Stimulated activated CD8-positive, alpha-beta memory T cell treated with anti-CD3 and anti-CD28 coated beads, Interleukin-12 subunit alpha, Interleukin-12 subunit beta, amount 100 ng/mL, for 4 hours (primary cell): ENCODE measurements at places on chromosomes 7 and 10.

DNA sequence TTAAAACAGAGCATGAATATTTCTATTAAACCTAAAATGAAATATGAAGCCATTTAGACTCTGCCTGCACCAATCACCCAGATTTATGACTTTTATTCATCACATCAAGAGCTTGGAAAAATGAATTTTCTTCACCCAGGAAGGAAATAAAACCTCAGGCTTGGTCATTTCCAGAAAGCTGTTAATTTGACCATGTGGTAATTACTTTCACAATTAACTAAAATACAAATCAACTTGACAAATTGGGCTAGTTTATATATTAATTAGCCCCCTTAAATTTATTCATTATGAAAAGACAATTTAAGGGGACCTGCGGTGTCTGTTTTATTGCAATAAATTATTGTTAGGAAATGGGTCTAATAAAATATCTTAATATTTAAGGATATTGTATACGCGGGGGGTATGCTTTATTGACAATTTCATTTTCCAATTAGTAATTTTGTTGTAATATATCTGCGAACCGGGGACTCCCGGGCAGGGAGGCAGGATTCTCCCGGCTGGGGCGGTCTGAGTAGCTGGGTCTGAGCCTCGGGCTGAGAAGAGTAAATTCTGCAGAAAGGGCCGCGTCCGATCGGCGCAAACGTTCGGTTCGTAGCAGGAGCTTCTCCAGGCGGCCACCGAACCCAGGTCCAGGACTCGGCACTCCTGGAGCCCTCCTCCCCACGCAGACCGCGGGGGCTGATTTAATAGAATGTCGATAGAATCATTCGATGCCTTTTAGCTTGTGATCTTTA lies 9.4 kb upstream of the MNX1 start:
- no peak for DNase-seq

- no peak for DNase-seq
Observed at GRCh38 chr10:49082766-49083165, 32.6 kb downstream of the VSTM4 start.

DNA sequence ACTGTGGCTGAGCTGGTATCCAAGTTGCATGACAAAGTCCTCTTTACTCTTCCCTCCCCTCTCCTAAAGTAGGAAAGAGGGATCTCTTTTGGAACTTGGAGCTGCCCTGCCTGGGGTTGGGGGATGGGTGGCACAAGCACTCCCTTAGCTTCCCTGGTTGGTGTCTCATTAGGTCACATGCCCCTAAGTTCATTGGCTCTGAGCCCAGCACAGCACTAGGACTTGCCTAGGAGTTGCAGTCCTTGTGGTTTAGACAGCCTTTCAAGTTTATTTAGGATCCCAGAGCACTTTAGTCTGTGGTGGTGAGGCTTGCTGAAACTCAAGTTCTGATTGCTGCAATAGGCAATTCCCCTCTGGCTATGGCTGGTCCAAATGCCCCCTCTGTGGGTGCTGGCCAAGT lies 281.4 kb downstream of the NXPH1 start:
- no peak for DNase-seq

GRCh38 chr7:44148961-44149536 lies 7.9 kb upstream of the MYL7 start:
- no peak for DNase-seq

DNA sequence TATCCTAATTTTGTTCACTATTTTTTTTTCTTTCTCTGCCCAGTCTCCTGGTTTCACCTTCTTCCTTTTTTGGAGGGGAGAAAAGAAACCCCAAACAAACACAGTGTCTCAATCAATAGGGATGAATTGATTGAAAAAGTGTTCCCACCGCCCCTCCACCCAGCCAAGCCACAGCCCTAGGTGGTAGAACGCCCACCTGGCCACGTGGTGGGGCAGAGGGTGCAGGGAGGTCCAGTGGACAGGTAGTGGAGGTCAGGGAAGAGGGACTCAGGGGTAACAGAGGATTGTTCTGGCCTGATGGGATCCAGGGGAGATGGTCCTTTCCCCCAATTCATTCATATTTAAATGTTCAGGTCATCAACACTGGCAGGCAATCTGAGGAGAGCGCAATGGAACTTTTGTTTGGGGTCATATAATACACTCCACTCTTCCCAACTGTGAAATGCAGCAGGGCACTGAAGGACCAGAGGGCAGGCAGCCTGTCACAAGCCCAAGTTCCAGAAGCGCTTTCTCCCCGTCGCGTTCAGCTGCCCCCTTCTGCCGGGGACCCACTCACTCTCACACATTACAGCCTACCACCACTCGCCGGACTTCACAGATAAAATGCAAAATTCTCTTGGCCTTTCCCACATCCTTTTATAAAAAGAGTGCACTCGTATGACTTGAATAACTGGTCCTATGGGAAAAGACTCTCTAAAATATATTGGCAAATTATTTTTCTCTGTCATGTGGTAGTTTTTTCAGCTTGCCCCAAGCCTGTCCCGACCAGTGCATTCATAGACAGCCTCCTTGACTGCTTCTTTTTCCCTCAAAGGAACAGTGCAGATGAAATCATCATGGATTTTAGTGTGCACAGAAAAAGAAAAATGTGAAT lies 1.6 kb downstream of the INHBA start:
- no peak for DNase-seq
